Right lung (tissue), 10 donors: ENCODE measurements at places on chromosomes 5 and 9. TPM values are rescaled to one million over a fixed set of nuclear protein-coding genes. Genes with fewer than 3 reads are reported as not detected.

The PCDHGA12 gene
- polyA plus RNA-seq = 2.3 TPM

The TCOF1 gene
- polyA plus RNA-seq = 24.2 TPM

The PAEP gene
- polyA plus RNA-seq = 0.68 TPM

The PAX5 gene
- 0.24 TPM for polyA plus RNA-seq

The TMEM252 gene
- 2.0 TPM for polyA plus RNA-seq

The GAPVD1 gene
- 35.5 TPM for polyA plus RNA-seq

The DCANP1 gene
- polyA plus RNA-seq = 0.08 TPM

The PCDHGB1 gene
- 1.2 TPM for polyA plus RNA-seq

The PCDHGA11 gene
- 3.3 TPM for polyA plus RNA-seq

The RASEF gene
- 8.5 TPM for polyA plus RNA-seq

The EIF4E1B gene
- not detected for polyA plus RNA-seq

The PFN3 gene
- not detected for polyA plus RNA-seq

The SOX30 gene
- 0.46 TPM for polyA plus RNA-seq

The RAI14 gene
- polyA plus RNA-seq = 53.9 TPM

The MVB12B gene
- 21.3 TPM for polyA plus RNA-seq

The SLC6A3 gene
- polyA plus RNA-seq = 4.4 TPM

The MEGF10 gene
- polyA plus RNA-seq = 1.5 TPM

The IFNA21 gene
- not detected for polyA plus RNA-seq

The CDKN2B gene
- polyA plus RNA-seq = 0.15 TPM

The SPINK7 gene
- 0.35 TPM for polyA plus RNA-seq

The RGS7BP gene
- 29.7 TPM for polyA plus RNA-seq

The PDE8B gene
- 4.6 TPM for polyA plus RNA-seq
